Stimulated activated CD8-positive, alpha-beta memory T cell treated with anti-CD3 and anti-CD28 coated beads, Interleukin-12 subunit alpha, Interleukin-12 subunit beta, amount 100 ng/mL, for 4 hours (primary cell): ENCODE measurements at places on chromosomes 1 and 21.

DNA sequence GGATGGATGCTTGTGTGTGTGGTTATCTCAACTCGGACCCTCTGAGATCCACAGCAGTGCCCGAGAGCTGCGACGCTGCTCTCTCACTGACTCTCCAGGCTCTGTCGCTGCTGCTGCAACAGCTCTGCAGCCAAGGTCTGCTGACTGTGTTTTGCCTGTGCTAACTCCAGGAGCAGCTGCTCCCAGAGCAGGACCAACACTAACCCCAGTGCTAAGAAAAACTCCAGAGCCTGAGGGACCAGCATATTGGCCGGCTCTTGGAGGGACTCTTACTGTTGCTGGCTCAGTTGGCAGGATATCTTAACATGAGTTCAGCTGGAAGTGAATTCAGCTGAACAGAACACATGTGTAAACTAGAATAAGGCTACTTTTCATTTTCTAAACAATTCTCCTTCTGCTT is 4.4 kb downstream of the LCE2C start:
- no peak for DNase-seq

DNA sequence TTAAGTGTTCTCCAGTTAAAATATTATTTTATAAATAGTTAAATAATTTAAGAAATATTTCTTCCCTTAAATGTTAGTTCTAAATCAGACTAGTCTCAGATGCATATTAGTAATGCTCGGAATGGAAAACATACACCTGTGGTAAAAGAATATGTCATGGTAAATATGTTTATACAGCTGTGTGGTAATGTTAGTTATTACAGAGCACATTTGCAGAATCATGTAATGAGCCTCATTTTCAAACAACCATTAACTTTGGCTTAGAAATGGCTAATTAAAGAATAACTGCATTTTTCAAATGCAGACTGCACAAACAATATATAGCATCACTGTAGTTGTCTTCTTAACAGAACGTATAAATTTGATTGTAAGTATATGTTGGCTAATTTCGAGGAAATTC is 90.3 kb downstream of the DISP1 start:
- DNase-seq, result no peak

GRCh38 chr1:96009831-96010434 is 711.7 kb upstream of the PTBP2 start:
- no peak for DNase-seq

DNA sequence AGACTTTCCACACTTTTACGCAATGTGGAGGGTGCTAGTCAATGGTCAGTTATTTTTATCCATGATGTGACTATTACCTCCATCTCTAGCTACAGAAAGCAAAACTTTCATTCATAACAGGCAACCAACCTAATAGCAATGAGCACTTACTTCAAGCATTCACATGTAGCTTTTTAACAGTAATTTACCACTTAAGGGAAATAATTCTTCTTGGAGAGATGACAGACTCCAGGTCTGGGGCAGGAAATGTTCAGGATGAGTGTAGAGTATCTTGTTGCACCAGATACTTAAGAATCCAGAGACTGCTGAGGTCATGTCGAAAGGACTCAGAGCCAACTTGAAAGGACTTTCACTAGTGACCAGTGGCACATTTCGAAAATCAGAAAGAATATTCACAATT is 347.6 kb downstream of the CHRM3 start:
- DNase-seq, result no peak
